ENCODE measurements at places on chromosomes 2 and 18.

DNA sequence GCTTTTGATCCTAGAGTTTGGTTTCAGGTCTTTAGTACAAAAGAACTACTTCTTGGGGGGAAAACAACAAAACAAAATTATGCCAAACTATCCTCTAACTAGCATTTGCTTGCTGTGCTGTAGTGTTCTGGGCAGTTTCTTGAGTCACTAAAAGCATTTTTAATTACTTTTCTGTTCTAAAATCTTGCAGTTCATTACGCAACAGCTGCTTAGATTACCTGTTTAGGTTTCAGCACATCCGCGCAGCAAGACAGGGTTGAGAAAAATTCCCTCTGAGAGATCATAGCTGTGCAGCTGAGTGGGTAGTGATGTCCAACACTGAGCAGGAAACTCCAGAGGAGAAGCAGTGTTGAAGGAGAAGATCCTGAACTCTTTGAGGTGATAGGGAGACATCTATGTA is 9.0 kb downstream of the DAW1 start:
- no peak for DNase-seq

GRCh38 chr2:143779021-143779420 is 649.8 kb downstream of the ARHGAP15 start:
- no peak for DNase-seq

- DNase-seq: no peak
Observed at GRCh38 chr2:190490502-190490901, 44.0 kb downstream of the NEMP2 start.

- no peak for DNase-seq
Observed at GRCh38 chr2:121451398-121451797, 79.3 kb upstream of the RNU4ATAC start.

DNA sequence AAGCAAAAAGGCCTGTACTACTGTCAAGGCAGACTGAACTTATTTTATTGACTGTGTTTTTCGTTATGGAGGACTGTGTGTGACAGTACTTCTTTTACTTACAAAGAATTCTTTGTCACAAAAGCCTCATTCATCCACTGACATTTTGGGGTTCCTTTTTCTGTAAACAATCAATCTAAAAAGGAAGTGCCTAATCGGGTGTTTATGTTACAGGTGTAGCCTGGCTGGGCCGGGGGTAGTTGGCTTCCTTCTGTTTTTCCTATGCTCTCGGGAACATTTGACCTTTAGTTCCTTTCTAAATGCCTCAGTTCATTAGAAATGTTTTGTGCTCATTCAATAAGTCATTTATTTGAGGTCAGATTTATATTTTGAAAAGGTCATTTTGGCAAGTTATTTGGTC is 8.3 kb downstream of the ZCCHC2 start:
- no peak for DNase-seq

DNA sequence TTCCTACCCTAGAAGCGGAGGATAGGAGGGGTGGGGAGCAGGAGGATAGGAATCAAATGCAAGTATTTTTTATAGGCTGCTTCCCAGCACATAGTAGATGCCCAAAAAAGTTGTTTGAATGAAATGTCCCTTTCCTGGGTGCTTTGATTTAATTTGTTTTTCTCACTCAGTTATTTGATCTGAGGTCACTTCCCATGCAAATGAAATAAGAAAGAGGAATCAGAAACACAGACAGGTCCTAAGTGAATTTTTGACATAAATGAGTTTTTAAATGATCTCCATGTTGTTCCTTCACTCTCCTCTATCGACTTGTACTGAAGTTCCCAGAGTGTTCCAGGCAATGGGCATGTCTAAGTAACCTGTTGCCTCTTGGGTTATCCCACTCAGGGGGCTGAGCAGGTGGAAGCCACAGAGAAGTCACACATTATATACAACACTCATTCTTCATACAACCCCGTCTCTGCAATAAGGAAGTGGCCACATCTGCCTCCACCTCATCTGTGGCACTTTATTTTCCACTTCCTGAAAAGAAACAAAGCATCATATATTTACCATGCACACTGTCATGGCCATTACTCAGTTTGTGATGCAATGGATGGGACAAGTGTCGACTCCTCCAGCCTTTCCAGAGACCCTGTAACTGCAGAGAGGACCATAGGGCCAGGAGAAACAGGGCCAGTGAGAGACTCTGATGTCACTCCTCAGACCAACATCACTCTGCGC is 81.9 kb upstream of the ZNF397 start:
- no peak for DNase-seq

DNA sequence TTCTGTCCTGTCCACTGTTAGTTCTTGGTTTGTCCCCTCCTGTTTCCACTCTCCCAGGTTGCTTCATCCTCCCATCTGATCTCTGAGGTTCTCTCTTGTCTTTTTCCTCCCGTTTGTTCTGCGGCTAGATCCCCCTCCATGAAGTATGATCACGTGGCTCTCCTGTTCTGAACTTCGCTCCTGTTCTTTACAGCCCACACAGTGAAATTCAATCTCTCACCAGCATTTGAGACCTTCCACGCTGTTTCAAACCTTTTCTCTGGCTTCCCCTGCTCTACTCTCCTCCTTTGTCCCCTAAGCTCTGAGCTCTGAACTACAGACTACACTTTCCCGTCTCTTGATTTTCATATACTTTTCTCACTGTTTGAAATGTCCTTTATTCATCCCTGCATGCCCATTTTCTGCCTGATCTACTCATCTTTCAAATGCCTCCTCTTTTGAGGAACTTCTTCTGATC is 83.5 kb downstream of the OSBPL6 start:
- no peak for DNase-seq

DNA sequence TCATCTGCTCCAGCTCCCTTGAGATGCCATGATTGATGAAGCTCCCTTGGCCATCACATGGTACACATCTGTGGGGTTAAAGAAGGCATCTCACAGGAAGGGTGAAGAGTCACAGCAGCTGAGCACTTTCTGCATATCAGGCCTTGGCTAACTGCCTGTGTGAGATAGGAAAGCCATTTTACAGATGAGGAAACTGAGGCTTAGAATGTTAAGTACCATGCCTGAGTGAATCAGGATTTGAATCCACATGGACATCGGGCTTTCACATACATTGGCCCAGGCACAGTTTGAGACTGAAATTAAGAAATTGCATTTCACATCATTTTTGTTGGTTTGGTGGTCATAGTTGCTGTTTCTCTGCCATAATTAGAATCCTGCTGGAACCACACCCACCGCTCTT is 126.8 kb downstream of the BCL2L11 start:
- DNase-seq: no peak

- DNase-seq: no peak
Observed at GRCh38 chr2:1045109-1045508, 94.5 kb downstream of the SNTG2 start.

DNA sequence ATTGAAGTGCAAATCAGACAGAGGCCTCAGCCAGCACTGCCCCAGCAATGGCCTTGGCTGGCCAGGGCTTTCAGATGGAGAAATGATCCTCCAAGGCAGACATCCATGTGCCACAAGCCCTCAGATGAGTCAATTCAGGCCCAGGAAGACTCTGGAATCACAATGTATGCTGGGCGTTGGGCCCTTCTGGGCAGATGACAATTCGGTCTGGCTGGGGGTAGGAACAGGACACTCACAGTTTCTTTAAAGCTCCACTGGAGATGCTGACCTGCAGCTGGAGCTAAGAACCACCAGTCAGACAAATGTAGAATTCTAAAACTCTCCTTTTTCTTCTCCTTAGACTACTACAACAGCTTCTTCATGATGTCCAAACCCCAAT is 7.1 kb upstream of the CRYGC start:
- DNase-seq: no peak

- DNase-seq: peak; percentile 87
Observed at GRCh38 chr2:188853307-188853706, 120.9 kb upstream of the COL3A1 start.

- no peak for DNase-seq
Observed at GRCh38 chr2:115386465-115386864, 944.0 kb downstream of the DPP10 start.

DNA sequence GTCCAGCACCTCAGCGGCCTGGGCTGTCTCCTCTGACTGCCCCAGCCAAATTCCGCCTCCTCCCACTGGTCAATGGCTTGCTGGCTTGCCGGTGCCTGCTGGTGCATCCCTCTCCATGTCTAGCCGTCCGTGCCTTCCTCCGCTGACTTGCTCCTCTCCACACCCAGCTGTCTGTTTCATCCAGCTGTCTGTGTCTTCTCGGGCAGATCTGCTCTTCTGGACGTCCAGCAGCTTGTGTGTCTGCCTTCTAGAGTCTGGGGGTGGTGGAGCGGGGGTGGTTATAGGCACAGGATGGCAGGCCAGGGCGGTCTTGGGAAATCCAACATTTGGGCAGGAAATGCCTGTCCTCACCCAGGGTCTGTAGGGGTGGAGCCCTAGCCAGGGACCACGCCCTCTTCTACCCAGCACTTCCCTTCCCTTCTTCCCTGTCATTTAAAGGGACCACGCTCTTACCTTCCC is 369.2 kb downstream of the GALNT13 start:
- no peak for DNase-seq

DNA sequence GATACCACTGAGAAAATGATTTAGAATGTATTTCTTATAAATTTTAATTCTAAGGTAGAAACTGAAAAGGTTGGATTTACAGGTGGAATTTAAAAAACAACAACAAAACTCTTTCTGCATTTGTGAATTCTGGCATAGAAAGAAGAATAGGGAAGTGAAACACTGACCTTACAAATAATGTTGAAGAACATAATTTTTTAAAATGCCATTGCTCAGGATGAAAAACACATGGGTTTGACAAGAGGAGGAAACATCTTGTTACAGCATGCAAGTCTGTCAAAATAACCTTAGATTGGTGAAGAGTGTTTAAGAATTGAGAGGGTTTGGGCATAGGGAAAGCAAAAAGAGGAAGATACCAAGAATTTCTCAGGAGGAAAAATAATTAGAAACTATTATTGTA is 184.3 kb downstream of the UBE2E3 start:
- no peak for DNase-seq

DNA sequence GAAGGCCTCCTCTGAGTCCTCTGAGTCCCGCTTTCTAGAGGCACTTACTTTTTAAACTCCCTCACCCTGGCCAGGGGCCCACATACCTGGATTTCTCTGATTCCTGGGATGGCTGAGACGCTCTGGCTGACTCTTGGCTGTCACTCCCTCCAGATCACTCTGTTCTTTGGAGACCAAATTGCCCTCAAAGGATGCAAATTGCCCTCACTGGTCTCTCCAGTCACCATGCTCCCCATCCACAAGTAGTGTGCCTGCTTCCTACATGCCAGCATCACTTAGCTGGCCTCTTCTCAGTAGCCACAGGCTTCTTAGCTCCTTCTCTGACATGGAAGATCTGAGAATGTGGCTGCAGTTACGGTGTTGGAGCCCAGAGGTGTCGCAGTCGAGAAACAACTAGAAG is 41.3 kb upstream of the CCDC68 start:
- no peak for DNase-seq

DNA sequence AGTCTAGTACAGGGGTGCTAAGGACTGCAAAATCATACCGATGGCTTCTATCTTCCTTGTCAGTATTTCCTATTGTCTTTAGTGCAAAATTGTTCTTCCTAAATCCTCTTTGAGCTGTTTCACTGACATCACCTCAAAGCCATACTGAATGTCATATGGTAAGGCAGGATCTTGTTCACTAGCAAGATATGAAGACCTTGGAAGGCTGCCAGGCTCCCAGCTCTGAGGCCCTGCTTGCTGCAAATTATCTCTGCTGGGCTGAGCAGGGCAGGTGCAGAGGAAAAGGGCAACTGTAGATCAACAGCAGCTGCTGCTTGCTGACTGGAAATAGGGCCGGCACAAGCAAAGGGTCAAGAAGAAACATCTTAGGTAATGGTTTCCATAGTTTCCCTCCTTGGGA is 58.2 kb downstream of the PMAIP1 start:
- peak; percentile 38 for DNase-seq

DNA sequence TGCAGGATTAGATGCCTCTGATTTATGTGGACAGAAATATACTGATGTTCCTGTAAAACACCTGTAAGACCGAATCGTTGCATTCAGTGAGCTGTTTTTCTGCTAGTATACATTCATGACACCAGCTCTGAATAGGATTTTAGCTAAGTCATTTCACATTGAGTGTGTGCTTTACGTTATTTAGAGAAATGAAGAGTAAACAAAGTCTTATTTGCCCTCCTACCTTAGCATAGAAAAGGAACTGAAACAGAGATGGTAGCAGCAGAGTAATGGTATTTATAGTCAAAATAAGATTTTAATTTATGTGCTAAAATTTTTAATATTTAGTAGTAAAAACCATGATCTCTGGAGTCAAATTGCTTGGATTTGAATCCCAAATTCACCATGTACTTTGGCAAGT is 168.0 kb downstream of the CERS6 start:
- DNase-seq: no peak

- no peak for DNase-seq
Observed at GRCh38 chr2:108587621-108588020, 53.4 kb downstream of the LIMS1 start.

DNA sequence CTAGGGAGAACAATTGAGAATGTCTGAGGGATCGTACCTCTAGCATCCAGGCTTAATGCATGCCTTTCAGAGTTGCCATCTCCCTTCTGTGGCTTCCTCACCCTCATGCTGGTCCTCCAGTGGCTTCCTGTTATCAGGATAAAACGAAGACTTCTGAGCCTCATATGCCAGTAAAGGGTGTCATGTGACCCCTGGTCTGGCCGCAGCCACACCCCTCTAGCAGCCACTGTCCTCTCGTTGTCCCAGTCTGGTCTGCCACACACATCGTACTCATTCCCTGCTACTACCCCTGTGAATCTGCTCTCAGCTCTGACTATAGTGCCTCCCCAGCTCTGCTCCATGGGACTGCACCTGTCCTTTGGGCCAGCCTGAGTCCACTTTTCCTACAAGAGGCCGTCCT is 62.6 kb upstream of the TMEM177 start:
- no peak for DNase-seq

DNA sequence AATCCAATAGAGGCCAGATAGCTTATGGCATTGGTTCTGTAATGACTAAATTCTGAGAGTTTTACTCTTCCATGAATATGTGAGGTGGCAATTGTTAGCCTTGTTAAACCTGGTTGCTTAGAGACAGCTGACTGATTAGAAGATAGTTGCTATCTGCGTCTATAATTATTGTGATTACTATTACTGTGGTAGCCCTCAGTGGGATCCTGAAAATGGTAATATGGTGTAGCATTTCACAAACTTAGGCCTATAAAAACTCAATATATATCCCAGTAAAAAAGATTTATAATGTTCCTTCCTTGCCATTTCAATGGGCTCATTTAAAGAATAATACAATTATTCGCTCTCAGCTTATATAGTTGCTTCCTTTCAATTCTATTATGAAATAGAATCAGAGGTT is 405.8 kb upstream of the CDH2 start:
- DNase-seq: no peak

GRCh38 chr18:63002803-63003445 is 287.6 kb downstream of the PHLPP1 start:
- DNase-seq: no peak

GRCh38 chr2:237497838-237498186 is 10.8 kb downstream of the MLPH start:
- DNase-seq: no peak

GRCh38 chr2:146633159-146633558 is 1211.7 kb upstream of the ACVR2A start:
- DNase-seq: no peak

DNA sequence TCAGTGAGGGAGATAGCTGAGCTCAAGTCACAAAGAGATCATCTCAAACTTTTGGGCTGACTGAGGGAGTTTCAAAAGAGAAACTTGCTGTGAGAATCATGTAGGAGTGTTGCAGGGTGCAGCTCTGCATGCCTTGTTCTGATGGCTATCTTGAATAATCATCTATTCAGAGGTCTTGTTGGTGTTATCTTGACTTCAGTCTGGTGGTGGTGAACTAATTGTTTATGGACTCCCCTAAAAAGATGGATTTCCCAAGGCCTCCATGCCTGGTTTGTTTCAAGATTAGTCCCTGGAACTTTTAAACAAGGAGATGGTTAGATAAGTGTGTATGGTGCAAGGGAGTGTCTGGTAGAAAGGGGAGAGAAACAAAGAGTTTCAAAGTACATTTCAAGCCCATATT is 29.8 kb downstream of the SLC39A6 start:
- DNase-seq: no peak

Measured in AG04449 (cell line).